Activated CD4-positive, alpha-beta T cell treated with anti-CD3 and anti-CD28 coated beads, Interleukin-2, amount 10 ng/mL, durations not matched to agents 24 days and 14 days (primary cell): ENCODE measurements at places on chromosomes 16 and 17. TPM values are rescaled to one million over a fixed set of nuclear protein-coding genes. Genes with fewer than 3 reads are reported as not detected.
A peak's percentile ranks its signal among the peaks of the same experiment; 100 is the strongest.

DNA sequence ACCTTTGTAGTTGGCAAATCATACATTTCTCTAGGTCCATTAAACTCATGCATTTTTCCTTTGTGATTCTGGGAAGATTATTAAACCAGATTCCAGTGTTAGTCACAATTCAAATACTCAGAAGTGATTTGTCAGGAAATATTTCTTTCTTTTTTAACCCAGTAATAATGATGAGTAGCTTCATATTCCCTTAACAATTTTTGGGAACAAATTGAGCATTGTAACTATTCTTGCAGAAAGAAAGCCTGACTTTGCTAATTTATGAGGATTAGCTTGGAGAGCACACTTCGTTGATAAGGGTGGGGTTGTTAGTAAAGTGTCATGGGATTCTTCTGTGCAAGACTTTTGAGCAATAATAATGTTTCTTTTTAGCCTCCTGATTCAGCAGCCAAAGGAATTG lies 18.7 kb upstream of the KRT24 start:
- DNase-seq: no peak

- no peak for DNase-seq
These were observed 302.6 kb downstream of the XYLT1 start for GRCh38 chr16:17168181-17168580.

- DNase-seq: no peak
These were observed 820.0 kb upstream of the EEF2KMT start for GRCh38 chr16:5917436-5918195.

DNA sequence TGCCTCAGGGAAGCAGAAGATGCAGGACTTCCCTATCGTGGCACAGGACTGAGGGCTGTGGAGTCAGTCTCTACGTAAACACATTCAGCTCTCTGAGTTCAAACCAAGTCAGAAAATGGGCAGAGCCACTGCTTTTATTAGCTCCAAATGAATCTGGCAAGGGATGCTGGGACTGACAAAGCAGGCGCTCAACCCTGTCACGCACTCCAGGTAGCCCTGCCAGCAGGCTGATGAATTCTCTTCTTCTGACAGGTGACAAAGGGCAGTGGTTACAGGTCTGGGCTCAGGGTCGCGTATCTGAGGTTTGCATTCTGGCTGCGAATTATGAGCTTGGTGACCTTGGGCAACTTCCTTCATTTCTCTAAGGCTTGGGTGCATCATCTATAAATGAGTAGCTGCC lies 9.4 kb downstream of the RPH3AL start:
- DNase-seq: no peak

- DNase-seq: no peak
These were observed 58.8 kb upstream of the MSI2 start for GRCh38 chr17:57197466-57198071.

- no peak for DNase-seq
These were observed 16.1 kb downstream of the KCNJ12 start for GRCh38 chr17:21392266-21392665.

- no peak for DNase-seq
These were observed 134.8 kb downstream of the FOXL1 start for GRCh38 chr16:86713021-86713631.

DNA sequence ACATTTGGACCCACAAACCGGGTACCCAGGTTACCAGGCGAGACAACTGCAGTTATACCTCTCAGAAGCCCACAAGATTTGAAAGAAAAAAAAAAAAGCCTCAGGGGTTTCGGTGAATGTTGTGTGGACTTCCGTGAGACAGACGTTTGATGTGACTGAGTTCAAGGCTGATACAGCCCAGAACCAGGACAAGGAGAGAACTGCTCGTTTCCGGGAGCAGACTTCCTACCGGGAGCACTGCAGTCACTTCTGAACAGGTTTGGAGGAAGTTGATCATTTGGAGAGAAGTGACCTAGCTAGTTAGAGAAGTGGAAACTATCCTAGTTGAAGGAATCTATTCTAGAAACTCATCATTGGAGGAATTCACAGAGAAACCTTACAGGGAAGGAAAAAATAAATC lies 847 bp downstream of the CKLF start:
- peak; percentile 72 for DNase-seq

DNA sequence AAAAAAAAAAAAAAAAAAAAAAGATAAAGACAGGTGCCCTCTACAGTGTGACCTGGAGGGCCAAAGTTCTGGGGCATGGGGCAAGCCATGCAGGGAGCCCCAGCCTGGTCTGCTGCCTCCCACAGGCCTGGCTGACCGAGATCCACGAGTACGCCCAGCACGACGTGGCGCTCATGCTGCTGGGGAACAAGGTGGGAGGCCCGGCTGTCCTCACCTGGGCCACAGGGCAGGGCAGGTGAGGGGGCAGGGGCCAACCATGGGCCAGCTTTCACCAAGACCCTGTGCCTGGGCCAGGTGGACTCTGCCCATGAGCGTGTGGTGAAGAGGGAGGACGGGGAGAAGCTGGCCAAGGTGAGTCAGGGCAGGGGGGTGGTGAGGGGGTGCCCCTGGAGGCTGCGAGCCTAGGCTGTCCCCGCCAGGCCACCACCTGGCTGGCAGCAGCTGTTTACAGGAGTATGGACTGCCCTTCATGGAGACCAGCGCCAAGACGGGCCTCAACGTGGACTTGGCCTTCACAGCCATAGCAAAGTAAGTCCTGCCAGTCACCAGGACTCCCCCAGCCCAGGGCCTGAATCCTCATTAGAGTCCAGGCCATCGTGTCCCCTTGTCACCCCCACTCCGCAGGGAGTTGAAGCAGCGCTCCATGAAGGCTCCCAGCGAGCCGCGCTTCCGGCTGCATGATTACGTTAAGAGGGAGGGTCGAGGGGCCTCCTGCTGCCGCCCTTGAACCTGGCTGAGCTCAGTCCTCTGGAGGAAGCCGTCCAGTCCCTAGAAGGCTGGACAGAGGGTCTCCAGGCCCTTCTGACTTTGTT lies 2.7 kb upstream of the TRAF7 start:
- peak; percentile 68 for DNase-seq

- DNase-seq: no peak
These were observed 49.8 kb upstream of the XYLT1 start for GRCh38 chr16:17520561-17520960.

DNA sequence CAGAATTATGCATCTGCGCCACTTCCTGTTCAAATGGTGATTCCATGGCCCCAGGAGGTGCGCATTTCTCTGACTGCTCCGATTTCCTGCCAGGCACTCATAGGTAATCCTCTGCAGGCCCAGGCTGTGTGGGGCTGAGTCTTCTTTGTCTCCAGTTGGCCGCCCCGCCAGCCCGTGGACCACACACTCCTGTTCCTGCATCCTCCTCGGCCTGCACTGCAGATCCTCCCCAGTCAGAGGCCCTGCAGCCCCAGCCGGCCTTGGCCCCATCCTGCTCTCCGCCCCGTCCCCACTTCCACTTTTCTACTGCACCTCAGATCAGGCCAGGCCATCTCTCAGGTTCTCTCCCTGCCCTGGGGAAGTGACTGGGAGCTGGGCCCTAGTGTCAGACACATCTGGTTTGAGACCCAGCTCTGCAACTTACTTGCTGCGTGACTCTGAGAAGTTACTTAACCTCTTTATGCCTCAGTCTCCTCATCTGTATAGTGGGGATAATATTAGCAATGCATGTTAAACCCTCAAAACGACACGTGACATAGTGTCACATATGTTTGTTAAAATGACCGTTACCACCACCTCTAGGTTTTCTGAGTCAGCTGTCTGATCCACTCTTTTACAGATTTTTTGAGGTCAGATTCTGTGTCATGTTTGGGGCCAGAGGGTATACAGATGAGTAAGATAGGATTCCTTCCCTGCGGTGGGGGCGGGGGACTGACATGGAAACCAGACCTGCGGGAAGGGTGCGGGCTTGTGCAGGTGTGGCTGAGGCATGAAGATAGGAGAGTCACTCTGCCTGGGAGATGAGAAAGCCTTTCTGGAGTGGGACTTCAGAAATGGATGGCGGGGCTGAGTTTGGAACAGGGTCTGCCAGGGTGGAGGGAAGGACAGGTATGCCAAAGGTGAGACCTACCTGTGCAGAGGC lies 12.8 kb downstream of the RAB11FIP4 start:
- no peak for DNase-seq

- no peak for DNase-seq
These were observed 16.1 kb downstream of the TEKT5 start for GRCh38 chr16:10678655-10679054.

- DNase-seq: no peak
These were observed 8.5 kb downstream of the ITGA3 start for GRCh38 chr17:50064253-50065001.

DNA sequence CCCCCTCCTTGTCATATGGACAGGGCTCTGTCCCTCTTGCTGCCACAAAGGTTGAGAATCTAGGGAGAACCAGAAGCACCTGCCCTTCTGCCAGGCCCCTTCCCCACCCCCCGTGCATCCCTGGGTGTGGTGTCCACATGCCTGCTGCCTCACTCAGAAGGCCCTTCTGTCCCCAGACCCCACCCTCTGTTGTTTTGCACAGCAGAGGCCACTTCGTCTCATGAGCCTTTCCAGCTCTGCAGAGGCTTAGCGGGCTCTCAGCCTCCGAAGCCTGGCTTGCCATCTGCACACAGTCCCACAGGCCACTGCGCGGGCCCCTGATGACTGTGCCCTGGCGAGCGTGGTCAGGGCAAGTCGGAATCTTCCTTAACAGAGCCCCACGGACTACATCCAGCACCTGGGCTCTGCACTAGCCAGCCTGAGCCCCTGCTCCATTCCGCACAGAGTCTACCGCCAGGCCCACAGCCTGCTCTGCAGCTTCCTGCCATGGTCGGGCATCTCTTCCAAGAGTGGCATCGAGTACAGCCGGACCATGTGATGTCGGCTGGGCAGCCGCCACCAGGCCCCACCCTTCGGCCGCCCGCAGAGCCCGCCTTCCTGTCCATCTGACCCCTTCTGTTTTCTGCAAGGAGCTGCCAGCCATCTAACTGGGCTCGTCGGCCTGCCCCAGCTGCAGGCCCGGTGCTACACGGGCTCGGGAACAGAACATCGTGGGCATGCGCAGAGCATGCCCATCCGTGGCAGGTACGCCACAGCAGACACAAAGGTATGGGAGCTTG lies 10.8 kb downstream of the C16orf90 start:
- no peak for DNase-seq

- no peak for DNase-seq
These were observed 450.3 kb downstream of the SHISA9 start for GRCh38 chr16:13351601-13352217.

- DNase-seq: no peak
These were observed 40.5 kb downstream of the ABHD15 start for GRCh38 chr17:29526322-29526721.

- no peak for DNase-seq
These were observed 61.1 kb upstream of the CIBAR2 start for GRCh38 chr16:85173146-85173980.

- no peak for DNase-seq
These were observed at the start of gene TNFRSF17 for GRCh38 chr16:11964761-11965551. TSS of gene TNFRSF17 (plus strand) at chr16:11965210. CDS start at chr16:11965325, 115 bp downstream.

DNA sequence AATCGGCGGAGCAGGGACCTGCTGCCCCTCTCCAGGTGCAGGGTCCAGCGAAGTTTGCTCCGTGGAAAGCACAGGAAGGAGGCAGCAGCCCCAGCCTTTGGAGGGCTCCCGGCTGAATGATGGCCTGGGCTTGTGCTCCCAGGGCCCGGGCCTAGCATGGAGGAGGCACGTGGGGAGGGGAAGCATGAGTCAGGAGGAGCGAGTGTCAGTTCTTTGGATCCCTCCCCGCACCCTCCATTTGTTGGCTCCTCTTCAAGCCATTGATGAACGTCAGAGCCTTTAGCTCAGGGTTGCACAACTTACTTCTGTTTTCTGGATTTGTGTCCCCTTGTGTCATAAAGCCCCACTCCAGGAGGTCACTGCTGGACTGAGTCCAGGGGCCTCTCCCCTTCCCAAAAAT lies 25.8 kb downstream of the TTYH2 start:
- no peak for DNase-seq

GRCh38 chr16:89197633-89198416 lies 2.5 kb downstream of the SLC22A31 start:
- DNase-seq: no peak

DNA sequence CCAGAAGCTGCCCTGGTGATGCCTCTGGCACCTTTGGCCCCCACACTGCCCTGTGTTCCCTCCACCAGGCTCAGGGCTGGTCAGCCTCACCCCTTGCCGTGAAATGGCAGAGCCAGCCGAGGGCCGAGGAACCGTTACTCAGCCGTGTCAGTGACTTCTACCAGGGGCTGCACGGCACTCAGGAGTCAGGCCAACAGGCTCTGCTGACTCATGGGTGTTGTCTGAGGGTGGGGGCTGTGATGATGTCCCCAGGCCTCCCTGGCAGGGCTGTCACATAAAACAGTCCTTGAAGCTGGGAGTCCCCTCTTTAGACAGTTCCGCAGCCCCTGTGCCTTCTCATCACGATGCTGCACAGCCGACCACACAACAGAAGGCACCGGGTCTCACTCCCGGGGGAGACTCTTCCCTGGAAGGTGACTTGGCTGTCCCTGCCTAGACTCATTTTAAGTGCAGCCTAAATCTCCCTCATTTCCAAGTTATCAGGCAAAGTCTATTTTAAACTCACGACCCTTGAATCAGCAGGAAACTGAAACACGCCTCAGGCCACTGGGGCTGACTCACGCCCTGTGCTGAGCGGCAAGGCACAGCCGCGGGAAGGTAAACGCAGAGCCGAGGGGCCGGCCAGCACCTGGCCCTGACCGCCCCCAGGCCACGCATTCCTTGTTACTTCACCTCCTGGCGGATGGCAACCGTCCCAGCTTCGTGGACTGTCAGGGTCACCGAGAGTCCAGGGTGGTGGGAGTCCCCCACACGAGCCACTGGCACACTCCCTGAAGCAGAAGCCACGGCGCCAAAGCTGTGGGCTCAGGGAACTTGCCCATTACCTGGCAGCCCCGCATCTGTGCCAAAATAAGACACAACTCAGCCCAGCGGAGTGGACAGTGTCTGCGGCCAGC lies 102.6 kb downstream of the ZNF778 start:
- DNase-seq: peak; percentile 77

GRCh38 chr16:61946019-61946418 lies 90.2 kb downstream of the CDH8 start:
- DNase-seq: no peak

GRCh38 chr17:77854083-77854758 lies 104.3 kb upstream of the TNRC6C start:
- DNase-seq: no peak

DNA sequence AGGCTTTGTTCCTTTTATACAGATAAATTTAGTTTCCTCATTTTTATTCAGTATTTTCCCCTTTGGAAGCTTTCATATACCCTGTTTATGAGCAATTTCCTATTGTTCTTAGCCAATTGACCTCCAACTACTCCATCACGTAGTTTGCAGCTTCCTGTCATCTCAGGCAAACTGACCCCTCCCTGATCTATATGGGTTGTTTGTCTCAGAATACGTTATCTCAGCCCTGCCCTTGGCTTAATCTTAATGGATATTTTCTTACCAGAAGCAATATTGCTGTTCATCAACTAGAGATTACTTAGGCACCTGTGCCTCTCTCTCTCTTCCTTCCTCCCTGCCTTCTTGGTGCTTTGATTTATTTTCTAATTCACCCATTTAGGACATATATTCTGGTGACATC lies 81.2 kb downstream of the ZNF18 start:
- DNase-seq: no peak

The NOD2 gene
- total RNA-seq: 8.3 and 9.3 TPM in 2 replicates

The NPIPB5 gene
- 318 and 346 TPM in 2 replicates for total RNA-seq

The ZMYND15 gene
- total RNA-seq: not detected in 2 replicates

The ANKRD40CL gene
- not detected in 2 replicates for total RNA-seq

The ZNF287 gene
- 5.2 and 6.3 TPM in 2 replicates for total RNA-seq

The ZG16 gene
- total RNA-seq: not detected in 2 replicates

The VMO1 gene
- not detected in 2 replicates for total RNA-seq

The HAS3 gene
- 0.56 and 0.64 TPM in 2 replicates for total RNA-seq
